ENCODE measurements at places on chromosomes 2 and 18.

DNA sequence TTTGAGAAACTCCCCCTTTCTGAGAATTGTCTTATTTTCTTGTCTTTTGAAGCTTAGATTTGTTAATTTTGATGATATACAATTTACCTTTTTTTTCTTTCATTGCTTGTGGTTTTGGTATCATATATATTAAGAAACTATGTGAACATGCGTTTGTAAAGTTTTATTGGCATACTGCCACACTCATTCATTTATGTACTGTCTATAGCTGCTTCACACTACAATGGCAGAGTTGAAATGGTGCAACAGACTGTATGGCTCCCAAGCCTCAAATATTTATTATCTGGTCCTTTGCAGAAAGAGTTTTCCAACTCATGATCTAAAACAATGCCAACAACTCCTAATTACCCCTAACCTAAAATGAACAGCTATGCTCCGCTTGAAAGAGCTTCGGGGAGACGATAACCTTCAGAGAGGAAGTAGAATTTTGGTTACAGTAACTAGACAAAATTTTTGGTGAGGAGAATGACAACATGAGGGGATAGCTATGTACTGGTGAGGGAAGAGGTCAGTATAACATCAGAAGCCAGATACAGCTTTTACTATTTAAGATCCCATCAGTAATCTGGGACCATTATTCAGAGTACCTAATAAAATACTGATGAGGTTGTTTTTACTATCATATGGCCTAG, 16.1 kb downstream of the PPP3R1 start:
- no peak for DNase-seq

DNA sequence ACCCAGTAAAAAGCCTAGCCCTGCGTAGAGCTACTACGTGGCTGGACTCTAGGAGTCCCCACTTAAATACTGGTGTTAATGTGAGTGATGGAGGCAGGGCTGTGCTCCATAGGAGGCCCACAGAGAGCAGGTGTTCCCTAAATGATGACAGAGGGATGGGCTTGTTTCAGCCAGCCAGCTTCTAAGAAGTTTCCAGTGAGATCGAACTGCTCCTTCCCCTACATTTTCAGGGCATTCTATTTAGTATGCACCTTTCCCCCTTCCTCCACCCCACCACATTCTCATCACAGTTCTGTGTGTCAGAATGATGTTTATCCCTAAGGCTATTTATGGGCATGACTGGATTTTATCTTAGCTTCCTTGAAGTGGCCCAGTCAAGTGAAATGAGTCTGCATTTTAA, 213.0 kb downstream of the TRIB2 start:
- DNase-seq = no peak

DNA sequence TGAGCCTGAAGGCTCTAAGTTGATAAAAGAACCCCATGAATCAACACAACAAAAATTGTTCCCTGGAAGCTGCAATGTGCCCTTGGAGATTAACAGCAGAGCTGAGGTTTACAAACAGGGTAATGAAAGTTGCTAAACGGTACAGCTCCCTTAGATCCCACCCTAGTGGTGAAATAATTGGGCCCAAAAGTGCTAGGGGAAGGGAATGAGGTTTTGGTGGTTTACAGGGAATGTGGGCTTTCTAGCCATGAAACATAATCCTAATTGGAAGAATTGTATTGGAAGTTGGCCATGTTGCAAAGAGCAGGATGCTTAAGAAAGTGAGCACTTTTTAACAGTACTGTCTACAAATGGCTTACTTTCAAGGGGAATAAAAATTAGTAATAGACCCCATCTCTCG, 180.2 kb upstream of the SMIM21 start:
- no peak for DNase-seq

DNA sequence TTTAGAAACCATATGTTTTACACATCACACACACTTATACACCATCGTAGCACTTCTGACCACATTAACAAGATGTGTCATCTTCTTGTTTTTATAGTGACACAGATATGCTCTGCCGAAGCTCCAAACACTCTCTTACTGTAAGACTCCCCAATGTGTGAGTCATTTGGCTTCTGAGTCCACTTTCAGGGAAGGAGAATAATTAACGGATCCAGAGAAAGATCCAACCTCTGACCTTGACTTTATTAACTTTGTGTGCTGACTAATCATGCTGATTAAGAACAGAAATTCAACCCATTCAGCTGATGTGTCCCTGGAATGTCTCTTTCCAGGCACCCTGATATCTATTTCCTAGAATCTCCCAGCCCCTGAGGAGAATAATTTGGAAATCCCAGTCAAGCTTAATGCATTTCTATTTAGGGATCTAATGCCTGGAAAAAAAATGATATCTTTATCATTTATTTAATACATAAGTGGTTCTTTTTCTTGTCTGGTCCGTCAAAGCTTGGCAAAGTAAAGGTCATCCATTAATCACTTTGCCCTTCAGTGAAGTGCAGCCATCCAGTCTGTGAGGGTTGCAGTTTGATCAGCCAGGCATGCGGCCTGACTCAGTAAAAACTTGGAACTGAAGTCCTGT, 615.8 kb upstream of the SYT4 start:
- no peak for DNase-seq

Measured in activated T-helper 1 cell treated with anti-CD3 and anti-CD28 coated beads, Interleukin-2, amount 50 U/mL, for 16 hours (primary cell).